ENCODE measurements at places on chromosomes 4 and X.

- peak; percentile 61 for DNase-seq
Observed at GRCh38 chrX:128781506-128781905, 729.3 kb upstream of the ACTRT1 start.

DNA sequence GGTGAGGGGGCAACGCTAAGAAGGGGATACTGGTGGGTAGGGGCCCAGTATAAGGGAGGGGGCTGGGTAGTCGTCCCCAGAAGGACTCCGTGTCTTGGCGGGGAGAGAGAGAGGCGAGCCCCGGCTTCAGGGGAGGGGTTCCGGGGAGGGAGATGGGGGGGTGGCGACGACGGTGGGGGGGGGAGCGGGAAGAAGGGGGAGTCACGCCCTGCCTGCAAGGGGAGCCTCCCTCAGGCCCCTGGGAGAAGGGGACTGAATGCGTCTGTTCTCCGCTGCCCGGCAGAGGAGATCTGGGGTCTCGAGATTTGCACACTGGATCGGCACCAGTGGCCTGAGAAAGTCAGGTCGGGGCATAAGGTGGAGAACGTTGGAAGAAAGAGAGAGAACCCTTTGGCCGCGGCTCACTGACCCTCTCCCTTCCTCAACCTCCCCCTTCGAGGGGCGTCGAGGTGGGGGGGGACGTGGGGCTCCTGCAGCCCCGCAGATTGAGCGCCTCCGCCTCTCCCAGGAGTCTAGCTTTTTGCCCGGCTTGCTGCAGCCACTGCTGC is 609 bp upstream of the BCORL1 start:
- no peak for DNase-seq

- no peak for DNase-seq
Observed at GRCh38 chrX:124087000-124087746, 125.7 kb downstream of the STAG2 start.

- DNase-seq = no peak
Observed at GRCh38 chrX:39883666-39884065, 214.1 kb downstream of the BCOR start.

DNA sequence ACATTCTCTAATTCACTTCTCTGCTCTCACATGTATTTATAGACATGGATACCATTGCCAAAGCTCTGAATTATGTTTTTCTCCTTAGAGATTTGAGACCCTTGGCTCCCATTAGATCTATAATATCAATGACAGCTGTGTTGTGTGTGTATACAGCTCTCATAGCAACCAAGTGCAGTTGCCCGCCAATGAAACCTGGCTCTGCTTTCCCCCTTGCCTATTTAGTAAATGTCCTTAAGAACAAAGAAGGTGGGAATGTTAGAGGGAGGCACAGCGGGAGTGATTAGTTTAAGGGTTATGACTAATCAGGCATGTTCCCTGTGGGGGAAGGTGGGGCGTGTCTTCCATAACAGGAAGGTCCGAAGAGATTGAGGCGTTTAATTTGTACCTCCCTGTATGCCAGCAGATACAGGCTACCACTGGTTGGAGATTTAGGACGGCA is 100.5 kb upstream of the TBC1D9 start:
- no peak for DNase-seq

- DNase-seq = no peak
Observed at GRCh38 chr4:40254608-40255392, 58.0 kb downstream of the RHOH start.

DNA sequence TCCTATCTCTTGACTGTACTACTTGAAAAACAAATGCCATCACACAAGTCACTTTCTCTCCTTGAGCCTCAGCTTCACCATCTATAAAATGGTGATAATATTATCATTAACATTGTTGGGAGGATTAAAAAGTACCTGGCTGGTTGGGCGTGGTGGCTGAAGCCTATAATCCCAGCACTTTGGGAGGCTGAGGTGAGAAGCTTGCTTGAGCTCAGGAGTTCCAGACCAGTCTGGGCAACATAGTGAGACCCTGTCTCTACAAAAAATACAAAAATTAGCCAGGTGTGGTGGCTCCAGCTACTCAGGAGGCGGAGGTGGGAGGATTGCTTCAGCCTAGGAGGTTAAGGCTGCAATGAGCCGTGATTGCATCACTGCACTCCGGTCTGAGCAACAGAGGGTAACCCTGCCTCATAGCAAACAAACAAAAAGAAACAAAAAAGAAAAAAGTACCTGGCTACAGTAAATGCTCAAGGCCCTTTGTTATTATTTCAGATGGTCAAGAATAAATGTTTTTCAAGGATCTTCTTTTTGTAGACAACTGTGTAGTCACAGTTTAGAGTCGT is 120.3 kb downstream of the CHRNA9 start:
- DNase-seq = no peak

GRCh38 chr4:159284113-159284512 is 181.2 kb downstream of the RAPGEF2 start:
- DNase-seq = no peak

DNA sequence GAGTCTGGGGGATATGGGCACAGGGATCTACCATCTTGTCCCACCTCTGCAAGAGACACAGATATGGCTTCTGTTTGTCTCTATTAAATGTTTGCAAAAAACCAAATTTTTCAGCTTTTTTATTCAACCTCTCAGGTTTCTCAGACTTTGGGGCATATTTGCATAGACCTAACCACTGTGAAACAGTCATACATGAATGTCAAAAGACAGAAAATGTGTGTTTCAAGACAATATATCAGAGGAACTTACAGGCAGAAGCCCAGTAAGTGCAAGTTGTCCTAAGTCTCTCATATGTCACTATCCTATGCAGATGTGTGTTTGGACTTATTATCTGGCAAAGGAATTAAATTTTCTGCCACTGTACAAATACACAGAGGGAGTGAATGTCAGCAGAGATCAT is 951.2 kb downstream of the PCDH18 start:
- DNase-seq = no peak

DNA sequence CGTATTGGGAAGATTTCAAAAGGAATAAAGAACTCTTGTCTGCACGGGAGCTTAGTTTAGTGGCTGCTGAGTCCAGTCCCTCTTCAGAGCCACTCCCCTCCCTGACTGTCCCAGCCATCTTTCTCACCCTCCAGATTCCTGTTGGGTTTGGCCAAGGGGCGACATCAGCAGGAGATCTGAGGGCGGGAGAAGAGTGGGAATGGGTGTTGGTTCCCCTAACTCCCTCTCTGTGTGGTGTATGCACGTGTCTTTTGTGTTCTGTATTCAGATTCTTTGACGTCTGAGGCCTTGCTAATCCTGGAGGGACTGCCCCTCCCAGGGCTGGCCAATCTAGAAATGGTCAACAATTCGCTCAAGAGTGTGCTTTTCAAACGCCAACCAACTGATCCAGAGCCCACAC is 37.4 kb downstream of the CYTL1 start:
- DNase-seq = no peak

DNA sequence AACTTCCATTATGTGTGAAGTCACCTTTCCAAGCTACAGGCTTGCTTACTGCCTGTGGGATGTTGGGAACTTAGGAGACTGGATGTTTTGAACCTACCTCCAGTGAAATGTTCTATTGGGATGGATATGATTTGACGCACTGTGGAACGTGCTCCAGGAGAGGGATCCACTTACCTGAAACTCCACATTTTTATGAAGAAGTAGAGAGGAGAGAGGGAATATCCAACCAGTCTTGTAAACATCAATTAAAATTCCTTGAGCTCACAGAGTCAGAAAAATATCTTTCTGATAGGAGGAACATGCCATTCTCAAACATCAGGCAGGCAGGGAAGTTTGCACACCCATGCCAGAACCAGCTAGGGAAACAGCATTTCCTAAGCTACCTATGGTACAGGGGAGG is 91.1 kb upstream of the MAOA start:
- DNase-seq = no peak

DNA sequence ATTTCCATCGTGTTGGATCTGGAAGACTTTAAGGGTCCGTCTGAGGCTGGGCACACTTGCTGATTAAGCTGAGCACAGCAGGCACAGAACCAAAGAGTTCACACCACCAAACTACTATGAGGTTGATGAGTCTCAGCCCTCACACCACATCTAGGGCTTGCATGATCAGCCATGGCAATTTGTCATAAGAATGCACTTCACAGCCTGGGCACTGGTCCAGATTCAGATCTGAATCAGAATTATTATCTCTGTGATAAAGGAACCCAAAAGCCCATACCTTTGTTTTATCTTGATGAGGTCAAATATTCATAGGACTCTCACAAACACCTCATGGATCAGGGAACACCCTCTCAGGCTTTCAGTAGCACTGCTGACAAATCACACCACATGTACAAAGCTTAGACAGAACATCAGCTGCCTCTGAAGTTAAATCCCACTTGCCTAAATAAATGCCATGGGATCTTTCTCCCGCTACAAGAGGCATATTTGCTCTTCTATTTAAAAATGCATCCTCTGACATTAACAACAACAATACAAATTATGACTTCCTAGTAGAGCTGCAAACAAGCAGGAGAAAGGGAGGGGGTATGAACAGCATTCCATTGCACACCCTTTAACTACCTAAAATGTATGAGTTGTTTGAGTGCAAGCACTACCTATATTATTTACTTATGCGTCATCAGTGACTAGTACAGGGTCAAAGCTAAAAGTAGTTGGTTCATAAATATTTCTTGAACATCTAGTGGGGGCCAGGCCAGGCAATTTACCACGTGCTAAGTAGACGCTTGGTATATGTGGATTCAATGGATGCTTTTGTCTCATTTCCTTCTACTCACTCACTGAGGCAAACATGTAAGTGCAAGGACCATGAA is 186.3 kb upstream of the FGF13 start:
- DNase-seq = no peak

GRCh38 chr4:56261027-56261426 is 126.3 kb downstream of the AASDH start:
- no peak for DNase-seq

DNA sequence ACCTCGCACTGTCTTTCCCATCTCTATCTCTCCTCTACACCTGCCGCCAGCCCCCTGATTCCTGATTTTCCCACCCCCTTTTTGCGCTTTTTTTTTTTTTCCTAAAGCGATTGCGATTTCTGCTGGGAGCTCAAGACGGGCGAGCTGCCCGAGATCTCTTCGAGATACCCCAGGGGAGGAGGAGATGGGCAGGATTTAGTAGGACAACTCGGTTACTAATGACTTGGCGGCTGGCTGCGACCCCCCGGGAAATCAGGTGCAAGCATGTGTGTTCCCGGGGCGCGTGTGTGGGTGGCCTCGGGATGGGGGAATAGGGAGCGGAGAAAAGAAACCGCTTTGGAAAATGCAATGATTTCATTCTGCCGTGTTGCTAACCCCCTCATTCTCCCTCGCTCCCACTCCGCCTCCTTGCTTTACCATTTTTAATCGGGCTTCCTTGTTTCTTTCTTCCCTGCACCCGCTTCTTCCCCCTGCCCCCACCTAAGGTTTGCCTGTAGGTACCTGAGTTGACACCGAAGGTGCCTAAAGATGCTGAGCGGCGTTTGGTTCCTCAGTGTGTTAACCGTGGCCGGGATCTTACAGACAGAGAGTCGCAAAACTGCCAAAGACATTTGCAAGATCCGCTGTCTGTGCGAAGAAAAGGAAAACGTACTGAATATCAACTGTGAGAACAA is 4.4 kb downstream of the SLITRK2 start:
- DNase-seq = peak; percentile 8

GRCh38 chrX:13387666-13388494 is 68.0 kb upstream of the ATXN3L start:
- DNase-seq = no peak

DNA sequence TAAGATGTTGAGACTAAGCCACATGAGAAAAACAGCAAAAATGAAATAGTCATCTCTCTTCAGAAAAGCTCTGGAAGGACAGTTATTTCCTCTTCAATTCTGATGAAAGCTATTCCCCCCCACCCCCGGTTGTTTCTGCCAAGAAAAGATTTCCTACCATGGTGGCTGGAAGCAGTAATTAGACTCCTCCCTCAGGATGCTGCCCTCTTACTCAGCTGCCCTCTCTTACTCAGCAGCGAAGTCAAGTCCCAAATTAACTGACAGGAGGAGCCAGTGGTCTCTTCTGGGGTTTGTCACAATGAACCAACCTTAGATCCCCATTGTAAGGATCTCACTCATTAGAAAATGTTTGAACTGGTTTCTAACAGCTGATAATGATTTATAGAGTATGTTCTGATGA is 38.0 kb downstream of the GPM6B start:
- no peak for DNase-seq

GRCh38 chr4:41681054-41681453 is 67.5 kb downstream of the PHOX2B start:
- no peak for DNase-seq

GRCh38 chr4:70721747-70722146 is at the start of gene RUFY3:
Gene RUFY3 (plus strand): TSS chr4:70721964. CDS start chr4:70722574, 610 bp downstream.
- DNase-seq = peak; percentile 82

- DNase-seq = no peak
Observed at GRCh38 chrX:149903889-149904748, 23.1 kb downstream of the MAGEA8 start.

DNA sequence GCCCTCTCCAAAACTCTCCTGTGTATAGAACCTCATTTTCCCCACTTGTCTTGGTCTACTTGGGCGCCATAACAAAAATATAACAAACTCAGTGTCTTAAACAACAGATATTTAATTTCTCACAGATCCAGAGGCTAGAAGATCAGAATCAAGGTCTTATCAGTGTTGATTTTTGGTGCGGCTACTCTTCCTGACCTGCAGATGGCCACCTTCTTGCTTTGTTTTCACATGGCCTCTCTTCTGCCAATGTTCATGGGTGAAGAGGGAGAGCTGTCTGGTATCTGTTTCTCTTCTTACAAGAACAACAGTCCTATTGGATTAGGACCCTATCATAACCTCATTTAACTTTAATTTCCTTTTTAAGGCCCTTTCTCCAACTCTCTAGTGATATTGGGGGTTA is 177.3 kb downstream of the PABPC4L start:
- no peak for DNase-seq

DNA sequence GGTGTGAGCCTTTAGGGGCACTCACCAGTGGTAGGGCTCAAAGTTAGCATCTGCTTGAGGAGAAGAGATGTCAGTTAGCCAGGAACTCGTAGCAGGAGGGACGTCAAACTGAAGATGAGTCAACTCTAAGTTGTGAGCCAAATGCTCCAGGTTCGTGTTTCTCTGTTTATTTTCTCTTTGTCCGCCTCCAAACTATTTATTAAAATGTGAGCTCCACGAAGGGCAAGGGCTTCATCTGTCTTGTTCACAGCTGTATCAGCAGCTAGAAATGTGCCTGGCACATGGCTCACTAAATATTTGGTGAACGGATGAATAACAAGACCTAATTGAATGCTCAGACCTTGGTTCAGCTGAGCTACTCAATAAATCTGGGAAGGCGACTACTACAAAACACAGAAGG is 248.9 kb downstream of the BCOR start:
- no peak for DNase-seq

GRCh38 chr4:106238820-106239420 is 77.1 kb downstream of the TBCK start:
- peak; percentile 60 for DNase-seq

DNA sequence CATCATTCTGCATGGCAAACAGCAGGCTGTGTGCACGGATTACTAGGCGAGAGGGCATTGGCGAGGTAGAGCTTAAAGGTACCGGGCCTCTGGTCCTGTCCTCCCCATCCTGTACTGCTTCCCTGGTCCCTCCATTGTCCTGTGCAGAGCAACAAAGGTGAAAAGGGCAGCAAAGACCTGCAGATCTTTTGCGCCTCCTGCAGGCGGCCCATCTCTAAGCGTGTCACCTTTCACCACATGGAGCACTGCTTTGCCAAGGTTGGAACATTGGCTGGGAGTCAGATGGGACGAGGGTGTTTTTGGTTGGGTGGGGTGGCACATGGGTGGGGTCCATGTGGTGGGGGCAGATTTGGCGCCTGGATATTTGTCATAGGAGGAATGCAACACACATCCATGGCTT is 64.7 kb upstream of the UXT start:
- no peak for DNase-seq

- DNase-seq = no peak
Observed at GRCh38 chr4:177118596-177118995, 191.1 kb upstream of the NEIL3 start.

All from D341Med (cell line).